ENCODE measurements at places on chromosomes 7 and 10.

GRCh38 chr7:116497708-116498107 is 1.8 kb upstream of the CAV2 start:
- DNase-seq = no peak

- no peak for DNase-seq
Observed at GRCh38 chr10:13944823-13945222, 358.1 kb downstream of the PRPF18 start.

- DNase-seq = no peak
Observed at GRCh38 chr7:75534727-75535307, 42.7 kb downstream of the SPDYE5 start.

DNA sequence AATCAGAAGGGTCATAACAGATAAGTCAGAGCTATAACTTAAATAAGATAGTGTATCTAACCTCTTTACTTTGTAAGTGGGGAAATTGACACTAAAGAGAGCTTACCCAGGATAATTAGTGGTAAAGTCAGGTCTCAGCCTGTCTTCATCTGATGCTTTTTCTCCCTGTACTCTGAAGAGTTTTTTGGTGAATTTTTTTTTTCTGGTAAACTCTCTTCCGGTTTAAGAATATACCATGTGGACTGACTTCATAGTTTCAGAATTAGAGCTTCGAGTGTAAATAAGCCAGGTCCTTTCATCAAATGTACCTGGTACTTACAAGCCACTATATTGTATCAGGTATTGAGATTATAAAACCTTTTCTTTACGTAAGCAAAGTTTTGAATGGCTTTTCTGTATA is 6.8 kb downstream of the MINPP1 start:
- no peak for DNase-seq

- DNase-seq = no peak
Observed at GRCh38 chr10:121772406-121772805, 155.4 kb downstream of the ATE1 start.
